NCI-H526 treated with DMSO at 0.1 percent for 48 hours (cell line): ENCODE measurements at places on chromosomes 12 and 14.

- DNase-seq, result no peak
Measured at GRCh38 chr12:59164226-59164625, 243.9 kb upstream of the LRIG3 start.

DNA sequence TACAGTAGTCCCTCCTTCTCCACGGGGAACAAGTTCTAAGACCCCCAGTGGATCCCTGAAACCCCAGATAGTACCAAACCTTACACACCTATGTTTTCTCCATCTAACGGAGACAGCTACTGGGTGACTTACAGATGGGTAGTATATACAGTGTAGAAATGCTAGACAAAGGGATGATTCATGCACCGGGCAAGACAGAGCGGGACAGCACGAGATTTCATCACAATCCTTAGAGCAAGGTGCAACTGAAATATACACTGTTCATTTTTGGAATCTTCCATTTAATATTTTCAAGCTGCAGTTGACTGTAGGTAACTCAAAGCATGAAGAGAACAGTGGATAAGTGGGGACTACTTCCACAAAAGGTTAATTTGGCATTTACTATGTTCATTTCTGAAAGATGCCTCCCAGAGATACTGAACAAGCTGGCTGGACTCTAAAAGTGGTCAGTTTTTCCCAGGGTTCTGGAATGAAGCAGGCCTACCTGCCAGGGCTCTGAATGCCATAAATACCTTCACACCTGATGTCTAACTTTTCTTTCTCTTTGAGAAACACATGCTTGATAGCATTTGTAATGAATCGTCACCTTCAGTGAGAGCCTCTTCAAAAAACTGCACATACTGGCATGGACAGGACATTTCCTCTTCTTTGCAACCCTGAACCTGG, 127.7 kb upstream of the FOXN3 start:
- DNase-seq, result no peak

DNA sequence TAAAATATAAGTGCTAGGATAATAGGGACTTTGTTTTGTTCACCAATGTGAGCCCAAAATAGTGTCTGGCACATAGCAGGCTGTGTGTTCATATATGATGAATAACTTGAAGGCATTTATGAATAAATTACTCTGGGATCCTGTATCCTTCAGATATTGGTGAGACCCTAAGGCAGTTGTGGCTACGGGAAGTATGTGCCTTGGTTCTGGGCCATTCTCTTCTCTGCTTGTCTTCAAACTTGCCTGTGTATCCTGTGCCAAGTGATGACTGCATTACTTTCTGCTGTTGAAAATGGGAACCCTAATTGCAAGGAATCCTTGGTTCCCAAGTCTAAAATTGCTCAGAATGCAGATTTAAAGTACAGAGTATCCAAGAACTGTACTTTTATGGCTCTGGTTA, 67.6 kb upstream of the KTN1 start:
- no peak for DNase-seq

GRCh38 chr14:89813617-89814031, 140.9 kb downstream of the EFCAB11 start:
- no peak for DNase-seq

DNA sequence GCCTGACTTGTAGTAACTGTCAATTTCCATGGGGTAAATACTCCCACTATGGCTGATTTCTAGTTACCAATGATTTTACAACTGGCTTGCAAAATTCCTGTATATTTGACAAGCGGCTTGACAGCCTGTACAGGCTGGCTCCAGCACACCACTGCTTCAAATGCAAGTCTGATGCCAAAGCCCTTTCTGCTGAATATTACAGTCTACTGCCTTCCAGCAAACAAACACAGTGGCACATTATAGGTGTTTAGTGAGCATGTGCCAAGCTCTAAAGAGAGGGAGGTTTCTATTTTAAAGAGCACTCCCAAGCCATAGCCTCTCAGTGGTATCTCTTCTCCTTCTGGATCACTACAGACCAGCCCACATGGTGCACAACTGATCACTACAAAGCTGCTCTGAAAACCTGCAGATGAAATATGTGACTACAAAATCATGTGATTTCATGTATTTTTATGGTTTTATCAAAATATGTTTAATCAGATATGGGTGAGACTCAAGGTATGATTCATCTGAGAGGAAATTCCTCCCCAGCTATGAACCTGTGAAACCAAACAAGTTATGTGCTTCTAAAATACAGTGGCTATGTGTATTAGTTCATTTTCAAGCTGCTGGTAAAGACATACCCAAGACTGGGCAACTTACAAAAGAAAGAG, 101.5 kb downstream of the RPAP3 start:
- no peak for DNase-seq

- no peak for DNase-seq
Measured at GRCh38 chr12:29581631-29582030, 84.1 kb upstream of the OVCH1 start.

DNA sequence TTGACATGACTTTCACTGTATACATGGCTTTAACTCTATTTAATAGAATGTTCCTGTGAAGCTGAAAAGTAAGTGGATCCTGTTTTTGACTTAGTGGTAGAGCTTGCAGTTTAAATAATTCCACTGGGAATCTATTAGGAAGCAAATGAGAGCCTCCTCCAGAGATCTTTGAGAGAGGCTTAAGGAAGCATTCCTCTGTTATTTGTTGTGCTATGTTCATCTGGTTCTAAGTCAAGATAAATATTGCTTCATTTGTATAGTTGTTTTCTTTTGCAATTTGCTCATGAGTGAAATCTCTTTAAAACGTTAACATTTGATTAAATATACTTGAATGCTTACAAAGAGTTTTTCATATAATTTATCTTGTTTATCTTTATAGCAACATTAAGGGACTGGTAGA, 70.4 kb downstream of the TMTC2 start:
- DNase-seq, result no peak
